ENCODE measurements at places on chromosomes 4 and X.

DNA sequence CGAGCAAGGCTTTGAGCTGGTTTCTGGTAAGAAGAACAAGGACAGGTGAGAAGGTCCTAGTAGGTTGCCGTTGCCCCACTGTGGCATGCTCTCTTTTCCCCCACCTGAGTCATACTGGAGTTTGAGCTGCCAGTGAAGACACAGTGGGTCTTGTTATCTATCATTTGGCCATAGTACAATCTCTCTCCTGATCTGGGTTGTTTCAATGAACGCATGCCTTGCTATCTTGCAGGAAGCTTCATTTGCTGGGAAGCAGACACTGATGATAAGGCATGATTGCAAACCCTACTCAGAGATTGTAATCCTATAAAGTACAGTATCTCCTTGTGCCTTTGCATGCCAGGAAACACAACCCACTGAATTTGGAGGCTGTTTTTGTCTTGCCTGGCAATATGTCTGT, 77.4 kb downstream of the CLNK start:
- DNase-seq = no peak

- no peak for DNase-seq
Measured at GRCh38 chrX:100596601-100597000, 11.9 kb downstream of the TNMD start.

- no peak for DNase-seq
Measured at GRCh38 chrX:38774249-38774648, 27.0 kb upstream of the MID1IP1 start.

GRCh38 chrX:153693216-153694086, 5.7 kb downstream of the SLC6A8 start:
- DNase-seq = no peak

DNA sequence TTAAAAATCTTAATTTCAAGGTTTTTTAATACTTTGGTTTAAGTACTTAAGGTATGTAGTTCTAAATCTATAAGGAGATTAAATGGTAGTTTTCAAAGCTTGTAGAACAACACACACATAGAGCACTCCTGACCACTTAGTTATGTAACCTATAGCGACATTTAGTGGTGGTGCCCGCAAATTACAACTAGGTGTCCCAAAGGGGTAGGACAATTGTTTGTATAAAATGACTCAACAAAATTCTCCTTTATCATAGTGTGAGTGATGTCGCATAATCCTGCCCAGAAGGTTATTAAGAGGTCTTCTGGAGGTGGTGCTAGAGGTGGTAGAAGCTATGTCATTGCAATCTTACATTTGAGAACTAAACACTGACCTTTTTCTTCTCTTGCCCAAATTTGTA, 373.0 kb upstream of the RASGEF1B start:
- DNase-seq = peak; percentile 37

DNA sequence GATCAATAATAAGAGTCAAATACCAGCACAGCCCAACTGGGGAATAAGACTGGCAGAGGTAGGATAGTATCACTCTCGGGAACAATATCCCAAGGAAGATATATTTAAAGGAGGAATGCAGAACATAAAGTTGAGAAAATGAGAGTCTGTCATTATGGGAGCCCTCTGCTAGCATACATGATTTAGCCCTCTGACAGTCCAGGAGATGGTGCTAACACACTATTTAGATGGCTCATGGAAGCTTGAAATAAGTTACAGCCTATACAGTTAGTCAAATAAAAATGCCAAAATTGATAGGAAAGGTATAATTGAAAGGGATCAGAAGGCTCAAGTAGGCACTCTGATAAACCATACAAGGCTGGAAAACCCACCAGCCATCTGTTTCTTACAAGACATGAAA, 201.0 kb upstream of the NEIL3 start:
- no peak for DNase-seq

DNA sequence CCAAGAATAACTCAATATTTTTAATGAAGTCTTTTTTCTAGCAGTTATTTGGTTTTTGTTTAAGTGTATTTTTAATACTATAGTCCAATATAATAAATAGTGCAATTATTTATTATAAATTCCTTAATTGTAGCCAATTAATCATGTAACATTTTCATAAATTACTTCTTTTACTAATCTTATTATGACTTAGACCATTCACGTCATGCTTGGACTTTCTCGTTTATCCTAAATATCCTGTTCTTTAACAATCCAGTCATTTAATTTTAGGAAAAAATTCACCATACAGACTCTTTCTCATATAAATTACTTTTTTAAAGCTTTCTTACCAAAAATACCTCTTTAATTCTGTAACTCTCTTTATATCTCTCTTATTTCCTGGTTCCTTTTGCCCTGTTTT, 350.1 kb downstream of the AR start:
- DNase-seq = no peak

DNA sequence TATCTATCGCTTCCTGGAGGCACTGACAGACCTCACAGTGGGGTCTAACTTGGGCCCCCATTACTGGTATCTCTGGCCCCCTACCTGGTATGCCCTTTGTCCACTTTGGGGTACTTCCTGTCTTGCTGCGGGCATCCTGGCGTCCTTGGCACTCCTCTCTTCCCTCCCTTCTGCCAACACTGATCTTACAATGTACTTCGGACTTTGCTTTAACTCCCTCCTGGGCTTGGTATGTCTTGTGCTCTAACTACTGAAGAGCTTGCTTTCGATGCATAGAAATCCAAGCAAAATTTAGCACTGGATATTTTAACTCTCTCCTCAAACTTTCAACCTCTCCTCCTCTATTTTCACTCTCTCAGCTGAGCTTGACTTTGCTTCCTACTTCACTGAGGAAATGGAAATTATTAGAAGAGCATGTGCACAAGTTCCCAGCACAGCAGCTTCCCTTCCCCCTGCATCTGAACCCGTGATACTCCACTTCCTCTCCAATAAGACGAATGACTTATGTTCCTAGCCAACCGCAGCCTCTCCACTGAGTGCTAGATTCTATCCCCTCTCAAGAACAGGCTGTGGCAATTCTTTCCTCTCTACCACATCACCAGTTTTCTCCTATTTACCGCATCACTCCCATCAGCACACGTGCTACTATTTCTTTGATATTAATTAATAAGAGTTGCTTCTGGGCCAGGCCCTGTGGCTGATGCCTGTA, 52.9 kb downstream of the SUPT20HL2 start:
- no peak for DNase-seq

- no peak for DNase-seq
Measured at GRCh38 chrX:77786365-77786680, 307 bp upstream of the ATRX start.

GRCh38 chr4:86853209-86853608, 4.0 kb upstream of the SLC10A6 start:
- no peak for DNase-seq

DNA sequence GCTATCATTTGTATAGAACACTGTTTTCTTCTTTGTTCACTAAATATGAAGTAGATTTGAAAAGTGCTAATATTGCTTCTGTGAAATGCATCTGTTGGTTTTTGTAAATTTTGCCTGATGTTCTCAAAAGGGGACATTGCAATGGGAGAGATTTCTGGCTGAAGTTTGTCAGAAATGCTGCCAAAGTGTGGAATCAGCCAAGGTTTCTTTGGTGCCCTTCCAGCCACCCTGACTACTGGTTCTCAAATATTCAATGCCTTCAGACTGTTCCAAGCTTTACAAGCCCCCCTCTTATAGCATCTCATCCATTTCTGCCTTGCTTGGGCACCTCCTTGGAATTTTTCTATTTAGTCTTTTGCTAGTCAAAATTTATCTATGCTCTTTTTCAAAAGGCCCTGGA, 60.6 kb upstream of the TMLHE start:
- DNase-seq = no peak

DNA sequence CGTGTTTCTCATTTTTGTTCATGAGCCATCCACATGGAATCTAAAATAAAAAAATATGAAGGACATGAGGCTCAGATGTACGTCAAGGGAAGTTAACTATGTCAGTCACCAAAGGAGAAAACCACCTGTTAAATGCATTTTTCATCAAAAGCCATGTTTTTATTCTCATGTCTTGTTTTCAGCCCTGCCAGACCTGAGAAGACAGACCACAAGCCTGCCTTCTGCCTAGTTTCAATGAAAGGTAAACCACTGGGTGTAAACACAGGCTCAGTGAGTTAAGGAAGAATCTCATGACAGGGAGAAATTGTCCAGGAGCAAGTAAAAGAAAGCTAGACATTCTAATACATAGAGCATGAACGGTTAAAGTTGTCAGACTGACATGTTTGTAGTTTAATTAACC, 52.3 kb upstream of the TNIP3 start:
- no peak for DNase-seq

GRCh38 chr4:169079942-169080827, 70.1 kb upstream of the CBR4 start:
- peak; percentile 11 for DNase-seq

DNA sequence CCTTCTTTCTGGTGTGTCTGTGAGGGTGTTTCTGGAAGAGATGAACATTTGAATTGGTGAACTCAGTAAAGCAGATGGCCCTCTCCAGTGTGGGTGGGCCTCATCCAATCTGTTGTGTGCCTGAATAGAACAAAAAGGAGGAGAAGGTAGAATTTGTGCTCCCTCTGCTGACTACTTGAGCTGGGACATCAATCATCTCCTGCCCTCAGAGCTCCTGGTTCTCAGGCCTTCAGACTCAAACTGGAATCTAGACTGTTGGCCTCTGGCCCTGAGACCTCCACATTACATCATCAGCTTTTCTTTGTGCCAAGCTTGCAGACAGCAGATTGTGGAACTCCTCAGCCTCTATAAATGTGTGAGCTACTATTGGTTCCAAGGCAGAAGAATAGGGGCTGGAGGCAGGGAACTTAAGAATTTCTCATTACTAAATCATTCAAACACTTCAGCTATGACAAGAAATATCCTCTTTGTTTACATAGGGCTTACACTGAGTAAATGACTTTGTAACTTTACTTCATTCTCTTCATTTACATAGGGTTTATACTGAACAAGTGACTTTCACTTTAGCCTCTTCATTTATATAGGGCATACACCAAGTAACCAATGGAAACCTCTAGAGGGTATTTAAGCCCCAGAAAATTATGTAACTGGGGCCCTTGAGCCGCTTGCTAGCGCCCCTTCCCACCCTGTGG, 86.9 kb upstream of the NWD2 start:
- peak; percentile 82 for DNase-seq

- no peak for DNase-seq
Measured at GRCh38 chrX:71954458-71954857, 43.8 kb downstream of the NHSL2 start.

DNA sequence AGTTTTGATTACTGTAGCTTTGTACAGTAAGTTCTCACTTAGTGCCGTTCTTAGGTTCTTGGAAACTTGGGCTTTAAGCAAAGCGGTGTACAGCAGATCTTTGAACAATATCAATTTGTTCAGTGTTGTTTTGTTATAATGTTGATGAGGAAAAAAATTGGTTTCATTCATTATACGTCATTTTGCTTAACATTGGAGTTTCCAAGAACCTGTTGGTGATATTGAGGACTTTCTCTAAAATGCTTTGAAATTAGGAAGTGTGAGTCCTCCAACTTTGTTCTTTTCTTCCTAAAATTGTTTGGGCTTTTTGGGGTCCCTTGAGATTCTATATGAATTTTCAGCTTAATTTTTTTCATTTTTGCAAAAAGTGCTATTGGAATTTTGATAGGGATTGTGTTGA, 49.1 kb downstream of the STAG2 start:
- DNase-seq = no peak

- DNase-seq = no peak
Measured at GRCh38 chr4:119025916-119026661, 109.5 kb upstream of the MYOZ2 start.

- no peak for DNase-seq
Measured at GRCh38 chr4:188109157-188109755, at the start of gene TRIML2. Gene TRIML2, minus strand, starts transcription at chr4:188109603. Its CDS starts 4,235 bp downstream, at chr4:188105368.

- no peak for DNase-seq
Measured at GRCh38 chr4:27276307-27277073, 415.8 kb downstream of the STIM2 start.

DNA sequence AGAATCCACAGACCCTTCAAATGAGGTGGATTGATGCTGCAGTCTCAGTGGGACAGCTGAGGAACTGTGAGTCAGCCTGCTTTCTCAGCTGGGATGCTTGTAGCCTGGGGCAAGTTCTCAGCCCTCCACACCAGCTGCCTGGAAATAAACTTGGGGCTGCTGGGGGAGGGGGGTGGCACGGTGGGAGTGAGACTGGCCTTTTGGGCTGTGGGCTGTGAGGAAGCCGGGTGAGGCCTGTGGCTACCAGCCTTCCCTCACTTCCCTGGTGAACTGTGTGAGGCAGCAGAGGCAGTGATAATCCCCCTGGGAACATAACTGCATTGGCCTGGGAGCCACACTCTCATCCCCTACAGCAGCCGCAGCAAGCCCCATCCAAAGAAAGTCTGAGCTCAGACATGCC, 114.5 kb upstream of the GUCY1A1 start:
- DNase-seq = no peak

DNA sequence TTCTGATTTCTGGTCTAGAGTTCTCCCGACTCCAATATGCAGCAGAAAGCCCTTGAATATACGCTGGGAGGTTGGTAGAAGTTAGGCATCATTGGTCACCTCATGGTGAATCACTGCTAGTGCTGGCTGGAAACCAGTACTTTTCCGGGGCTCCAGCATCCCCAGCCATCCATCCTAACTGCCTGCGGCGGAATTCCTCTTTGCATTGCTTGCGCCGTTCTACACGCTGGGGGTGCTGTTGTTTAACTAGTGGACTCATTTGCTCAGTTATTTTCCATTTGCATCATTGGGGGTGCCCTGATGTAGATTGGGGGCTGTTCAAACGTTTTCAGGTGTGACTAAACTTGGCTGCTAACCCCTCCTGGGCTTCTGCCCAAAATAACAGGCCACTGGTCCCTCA, 23.3 kb upstream of the GPR50 start:
- DNase-seq = no peak

DNA sequence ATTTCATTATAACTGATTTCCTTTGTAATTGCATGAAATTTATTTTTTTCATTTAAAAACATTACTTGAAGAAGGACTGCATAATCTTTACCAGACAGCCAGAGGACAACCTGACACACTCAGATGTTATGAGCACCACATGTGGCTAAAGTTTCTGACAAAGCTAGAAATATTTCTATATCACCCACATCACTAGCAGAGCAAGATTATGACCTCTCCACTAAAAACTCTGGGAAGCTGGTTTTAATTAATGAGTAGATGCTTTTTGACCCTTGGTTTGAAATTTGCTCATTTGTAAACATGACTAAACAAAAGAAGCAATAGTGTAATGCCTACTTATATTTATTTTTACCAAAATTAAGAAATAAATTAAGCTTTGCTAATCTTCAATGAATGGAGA, 661.5 kb upstream of the EPHA5 start:
- no peak for DNase-seq

DNA sequence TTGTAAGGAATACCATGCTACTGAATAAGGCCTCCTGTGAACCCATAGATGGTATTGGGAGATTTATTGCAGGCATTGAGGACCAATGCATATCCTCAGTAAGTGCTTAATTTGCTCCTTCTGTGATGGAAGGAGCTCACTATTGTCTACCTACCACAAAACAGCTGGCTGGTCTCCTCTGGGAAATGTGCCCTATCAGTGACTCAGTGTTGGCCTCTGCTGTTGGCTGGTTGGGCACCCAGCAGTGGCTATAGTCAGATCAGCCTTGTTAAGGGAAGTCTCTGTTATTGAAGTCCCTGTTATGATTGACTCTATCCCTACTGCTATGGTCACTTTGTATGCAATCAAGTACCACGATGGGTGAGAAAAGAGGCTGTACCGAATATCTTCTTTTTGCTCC, 27.5 kb upstream of the OTUD4 start:
- no peak for DNase-seq

- DNase-seq = no peak
Measured at GRCh38 chr4:154497889-154498288, 6.3 kb upstream of the DCHS2 start.

GRCh38 chrX:82648062-82648461, 860.0 kb upstream of the POU3F4 start:
- no peak for DNase-seq
